ENCODE measurements at places on chromosomes 12 and 14.

DNA sequence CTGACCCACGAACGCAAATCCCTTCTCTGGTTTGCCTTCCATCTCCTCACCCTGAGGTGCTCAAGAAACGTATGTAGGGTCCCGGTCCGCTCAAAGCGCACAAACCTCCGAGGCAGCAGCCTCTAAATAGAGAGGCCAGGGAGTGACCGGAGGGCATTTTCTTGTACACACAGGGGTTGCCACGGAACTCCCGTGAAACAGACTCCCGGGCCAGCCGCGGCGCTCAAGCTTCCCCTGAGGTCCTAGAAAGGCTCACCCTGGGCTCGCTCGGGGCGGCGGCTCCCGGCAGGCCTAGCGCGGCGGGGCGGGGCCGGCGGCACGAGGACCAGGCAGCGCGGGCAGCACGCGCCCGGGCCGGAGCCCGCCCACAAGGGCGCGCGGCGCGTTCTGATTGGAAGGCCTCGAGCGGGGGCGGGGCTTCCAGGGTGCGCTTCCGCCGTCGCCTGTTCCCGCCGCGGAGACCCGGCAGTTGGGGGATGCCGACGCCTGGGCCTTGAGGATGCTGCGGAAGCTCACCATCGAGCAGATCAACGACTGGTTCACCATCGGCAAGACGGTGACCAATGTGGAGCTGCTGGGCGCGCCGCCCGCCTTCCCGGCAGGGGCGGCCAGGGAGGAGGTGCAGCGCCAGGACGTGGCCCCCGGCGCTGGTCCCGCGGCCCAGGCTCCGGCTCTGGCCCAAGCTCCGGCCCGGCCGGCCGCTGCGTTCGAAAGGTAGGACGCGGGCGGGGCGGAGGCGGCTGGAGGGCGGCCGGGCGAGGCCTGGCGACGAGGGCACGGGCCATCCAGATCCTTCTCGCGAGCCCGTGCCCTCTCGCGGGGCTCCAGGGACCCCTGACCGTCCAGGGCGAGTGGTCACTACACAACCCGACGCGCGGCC is at the start of gene TDRD9:
TSS of gene TDRD9 (plus strand) at position 446 of the 880 bp plus-strand sequence. CDS start at position 500, 54 bp downstream.
- peak; percentile 31 for DNase-seq

DNA sequence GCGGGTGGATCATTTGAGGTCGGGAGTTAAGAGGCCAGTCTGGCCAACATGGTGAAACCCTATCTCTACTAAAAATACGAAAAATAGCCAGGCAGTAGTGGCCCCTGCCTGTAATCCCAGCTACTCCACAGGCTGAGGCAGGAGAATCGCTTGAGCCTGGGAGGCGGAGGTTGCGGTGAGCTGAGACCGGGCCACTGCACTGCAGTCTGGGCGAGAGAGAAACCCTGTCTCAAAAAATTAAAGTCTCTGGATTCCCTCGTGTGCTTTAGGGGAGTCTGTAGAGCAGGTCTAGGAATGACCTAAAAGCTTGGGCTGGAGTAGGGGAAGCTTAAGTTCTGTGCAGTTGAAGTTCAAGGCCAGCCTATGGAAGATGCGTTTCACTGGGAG is 697 bp upstream of the TULP3 start:
- no peak for DNase-seq

- no peak for DNase-seq
These were observed 2.7 kb upstream of the AHNAK2 start for GRCh38 chr14:104980611-104981531.

- no peak for DNase-seq
These were observed 1.2 kb downstream of the NOVA1 start for GRCh38 chr14:26596543-26597061.

DNA sequence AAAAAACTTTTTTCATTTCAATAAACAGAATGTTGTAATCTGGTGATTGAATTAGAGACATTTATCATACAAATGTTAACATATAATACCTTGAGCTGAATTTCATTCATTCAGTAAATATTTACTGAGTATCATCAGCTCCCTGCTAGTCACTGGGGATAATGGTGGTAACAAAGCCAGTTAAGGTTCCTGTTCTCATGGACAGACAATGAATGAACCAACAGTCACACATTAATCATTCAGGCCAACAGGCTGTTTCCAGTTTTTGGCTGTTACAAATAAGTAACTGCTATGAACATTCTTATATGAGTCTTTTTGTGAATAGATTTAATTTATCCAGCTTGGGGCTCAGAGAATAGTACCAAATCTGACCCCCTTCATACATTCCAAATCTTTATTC is 13.5 kb downstream of the EXD2 start:
- no peak for DNase-seq

GRCh38 chr14:51511265-51511664 is 140.4 kb upstream of the FRMD6 start:
- DNase-seq = no peak
